Endothelial cell (in vitro differentiated cells): ENCODE measurements at places on chromosomes 5 and 9. TPM values are rescaled to one million over a fixed set of nuclear protein-coding genes. Genes with fewer than 3 reads are reported as not detected.

SCGB3A1 gene
- 5.4 TPM for total RNA-seq

DNA sequence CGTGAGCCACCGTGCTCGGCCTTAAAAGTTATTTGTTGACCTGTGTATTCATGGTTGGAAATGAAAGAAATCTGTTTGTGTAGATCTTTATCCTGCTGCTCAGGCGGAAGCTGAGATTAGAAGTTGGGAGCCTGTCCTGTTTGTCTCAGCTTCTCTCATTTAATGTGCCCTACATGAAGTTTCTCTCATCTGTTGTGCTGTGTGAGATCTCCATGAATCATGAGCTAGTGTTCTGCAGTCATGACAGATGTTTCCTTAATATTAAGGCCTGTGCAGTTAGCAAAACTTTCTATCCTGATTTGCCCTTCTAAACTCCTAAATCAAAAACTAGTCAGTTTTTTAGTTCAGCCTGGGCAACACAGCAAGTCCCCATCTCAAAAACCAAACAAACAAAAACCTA is 59.5 kb downstream of the FAM78A start:
- no peak overlapping the region for H3K27ac ChIP-seq
- no peak for DNase-seq
- H3K4me3 ChIP-seq, result no peak overlapping the region
- H3K27me3 ChIP-seq, result peaks cover 5% of the 10 kb centered on the region

SH2D3C gene
- total RNA-seq, result 137 TPM

GRCh38 chr9:37148181-37148580 is 27.8 kb downstream of the ZCCHC7 start:
- no peak overlapping the region for H3K27ac ChIP-seq
- H3K36me3 ChIP-seq, result no peaks in the 10 kb centered on the region
- peaks cover 20% of the 10 kb centered on the region for H3K4me1 ChIP-seq
- H3K4me3 ChIP-seq, result no peak overlapping the region
- no peak for DNase-seq
- no peaks in the 10 kb centered on the region for H3K27me3 ChIP-seq

GRCh38 chr5:21807953-21808352 is 1045.2 kb downstream of the CDH12 start:
- no peak overlapping the region for H3K4me3 ChIP-seq
- H3K4me1 ChIP-seq, result peaks cover 11% of the 10 kb centered on the region
- no peaks in the 10 kb centered on the region for H3K36me3 ChIP-seq
- DNase-seq, result no peak

- no peak overlapping the region for H3K27ac ChIP-seq
- no peaks in the 10 kb centered on the region for H3K36me3 ChIP-seq
- peaks cover 6% of the 10 kb centered on the region for H3K27me3 ChIP-seq
- H3K4me3 ChIP-seq, result no peak overlapping the region
- H3K4me1 ChIP-seq, result peaks cover 10% of the 10 kb centered on the region
Measured at GRCh38 chr9:112180387-112180881, 5.3 kb upstream of the SUSD1 start.

PCDHA9 gene
- total RNA-seq, result 1.7 TPM

MGAT4B gene
- 163 TPM for total RNA-seq

PCDHB11 gene
- 6.4 TPM for total RNA-seq

DNA sequence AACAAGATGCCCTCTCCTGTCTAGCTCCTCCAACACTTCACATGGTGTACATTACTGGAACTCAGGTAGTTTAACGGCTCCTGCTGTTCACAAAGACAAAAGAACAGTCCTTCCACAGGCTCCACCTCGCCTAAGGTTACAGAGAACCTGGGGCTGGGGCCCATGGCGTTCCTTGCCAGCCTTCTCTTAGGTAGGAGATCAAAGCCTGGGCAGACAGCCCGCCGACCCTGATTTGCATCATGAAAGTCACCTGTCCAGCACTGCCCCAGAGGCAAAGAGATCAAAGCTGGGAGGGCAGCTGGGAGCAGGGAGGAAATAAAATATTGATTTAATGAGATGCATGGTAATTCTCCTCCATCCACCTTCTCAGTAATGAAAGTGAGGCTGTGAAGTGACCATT is 115.0 kb upstream of the SLIT3 start:
- H3K4me1 ChIP-seq, result no peaks in the 10 kb centered on the region
- no peaks in the 10 kb centered on the region for H3K36me3 ChIP-seq
- peaks cover 2% of the 10 kb centered on the region for H3K27me3 ChIP-seq
- no peak for DNase-seq
- H3K27ac ChIP-seq, result no peak overlapping the region

LHX3 gene
- not detected for total RNA-seq
